Dermis blood vessel endothelial cell (primary cell): ENCODE measurements at places on chromosomes 13 and 19.

DNA sequence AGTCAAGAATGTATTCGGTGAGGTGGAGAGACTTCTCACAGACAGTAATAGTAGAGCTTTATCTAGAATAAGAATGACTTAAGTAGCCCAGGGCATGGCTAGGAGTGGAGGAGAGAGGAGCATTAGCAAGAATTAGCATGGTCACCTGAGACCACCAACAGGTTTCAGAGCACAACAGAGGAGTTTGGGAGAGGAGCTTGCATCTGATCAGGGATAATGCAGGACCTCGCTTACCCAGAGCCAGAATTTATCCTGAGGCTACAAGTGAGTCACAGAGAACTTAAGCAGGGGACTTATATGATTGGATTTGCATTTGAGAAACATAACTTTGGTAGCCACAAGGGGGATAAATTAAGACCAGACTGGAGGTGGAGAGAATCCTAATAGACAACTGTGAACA lies 102.1 kb upstream of the FNDC3A start:
- no peak for DNase-seq

DNA sequence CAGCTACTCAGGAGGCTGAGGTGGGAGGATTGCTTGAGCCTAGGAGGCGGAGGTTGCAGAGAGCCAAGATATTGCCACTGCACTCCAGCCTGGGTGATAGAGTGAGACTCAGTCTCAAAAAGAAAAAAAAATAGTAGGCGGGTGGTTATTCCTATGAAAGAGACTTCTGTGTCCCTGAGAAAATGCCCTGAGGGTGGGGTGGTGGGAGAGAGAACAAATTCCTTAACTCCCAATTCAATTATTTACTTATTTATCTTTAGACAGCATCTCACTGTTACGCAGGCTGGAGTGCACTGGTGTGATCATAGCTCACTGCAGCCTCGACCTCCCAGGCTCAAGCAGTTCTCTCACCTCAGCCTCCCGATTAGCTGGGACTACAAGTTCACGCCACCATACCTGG lies 10.3 kb upstream of the EEF2 start:
- DNase-seq = no peak

DNA sequence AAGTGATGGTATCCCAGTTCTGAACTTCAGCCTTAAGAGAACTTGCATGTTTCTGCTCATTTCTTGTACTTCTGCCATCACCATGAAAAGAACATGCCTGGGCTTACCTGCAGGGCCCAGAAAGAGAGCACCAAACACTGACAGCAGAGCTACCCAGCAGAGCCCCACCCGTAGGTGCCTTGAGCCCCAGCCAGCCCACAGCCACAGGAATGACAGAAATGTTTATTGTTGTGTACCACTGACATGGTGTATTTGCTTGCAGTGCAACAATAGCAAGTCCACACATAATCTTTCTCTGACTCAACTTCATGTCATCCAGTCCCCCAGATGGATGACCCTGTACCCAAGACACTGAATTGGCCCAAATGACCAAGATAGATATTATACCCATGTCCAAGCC lies 195.2 kb downstream of the TSHZ3 start:
- DNase-seq = no peak

- no peak for DNase-seq
Observed at GRCh38 chr19:48490981-48491792, 20.4 kb downstream of the LMTK3 start.

- no peak for DNase-seq
Observed at GRCh38 chr13:41098761-41099160, 33.8 kb downstream of the KBTBD6 start.

DNA sequence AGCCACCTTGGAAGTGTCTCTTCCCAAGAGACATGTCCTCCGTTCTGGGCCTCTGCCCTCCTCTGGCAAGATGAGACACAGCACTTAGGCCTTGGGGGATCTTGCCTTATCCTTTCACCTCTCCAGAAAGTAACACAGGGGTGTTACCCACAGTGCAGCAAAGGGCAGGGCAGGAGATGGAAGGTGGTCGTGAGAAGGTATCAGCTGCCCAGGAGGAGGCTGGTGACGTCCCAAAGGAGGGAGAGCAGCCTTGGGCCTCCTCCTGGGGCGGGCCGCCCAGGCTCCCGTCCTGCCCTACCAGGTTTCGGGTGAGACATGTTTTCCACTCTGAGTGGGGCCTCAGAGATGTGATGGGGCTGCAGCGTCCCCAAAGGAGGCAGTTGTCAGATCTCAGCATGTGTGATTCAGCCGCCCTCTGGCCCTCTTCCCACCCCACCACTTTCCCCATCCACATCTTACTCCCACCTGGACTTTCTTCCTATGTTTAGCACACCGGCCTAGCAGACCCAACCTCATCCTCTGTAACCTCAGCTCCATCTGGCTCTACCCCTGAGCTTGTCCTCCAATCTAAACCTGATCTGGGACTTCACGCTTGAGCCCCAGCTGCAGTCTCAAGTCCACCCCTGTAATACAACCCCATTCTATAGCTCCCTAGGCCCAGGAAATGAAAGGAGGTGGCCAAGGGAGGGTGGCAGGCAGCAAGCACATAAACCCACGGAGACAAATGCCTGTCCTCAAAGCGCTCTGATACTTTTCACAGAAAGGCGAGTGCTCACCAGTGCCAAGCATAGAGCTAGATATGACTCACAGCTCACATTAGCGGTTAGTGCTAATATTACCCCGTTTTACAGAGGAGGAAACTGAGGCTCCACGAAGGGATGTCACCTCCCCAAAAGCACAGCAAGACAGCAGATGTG lies 9.3 kb downstream of the POU2F2 start:
- no peak for DNase-seq

GRCh38 chr13:49584771-49585182 lies 581 bp downstream of the RCBTB1 start:
- DNase-seq = peak; percentile 36

DNA sequence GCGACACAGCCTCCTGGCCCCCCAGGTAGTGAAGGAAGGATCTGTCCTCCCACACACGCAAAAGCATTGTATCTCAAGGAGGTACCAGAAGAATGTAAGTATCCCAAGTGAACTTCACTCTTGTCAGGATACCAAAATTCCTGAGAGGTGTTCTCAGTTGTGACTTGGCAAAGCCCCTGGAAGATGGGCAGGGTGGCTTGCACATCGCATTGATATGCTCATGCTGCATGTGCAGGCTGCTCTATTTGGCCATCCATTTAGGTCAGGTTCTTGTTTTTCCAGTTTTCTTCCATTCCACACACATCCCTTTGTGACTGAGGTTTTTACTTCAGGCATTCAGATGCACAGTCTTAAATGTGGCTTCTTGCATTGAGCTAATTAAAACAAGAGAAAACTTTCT lies 382.8 kb downstream of the FOXO1 start:
- no peak for DNase-seq
